AG08396 (cell line): ENCODE measurements at places on chromosomes 13 and 19.

GRCh38 chr19:2602391-2603181 lies 99.9 kb downstream of the GNG7 start:
- peak; percentile 82 for DNase-seq

DNA sequence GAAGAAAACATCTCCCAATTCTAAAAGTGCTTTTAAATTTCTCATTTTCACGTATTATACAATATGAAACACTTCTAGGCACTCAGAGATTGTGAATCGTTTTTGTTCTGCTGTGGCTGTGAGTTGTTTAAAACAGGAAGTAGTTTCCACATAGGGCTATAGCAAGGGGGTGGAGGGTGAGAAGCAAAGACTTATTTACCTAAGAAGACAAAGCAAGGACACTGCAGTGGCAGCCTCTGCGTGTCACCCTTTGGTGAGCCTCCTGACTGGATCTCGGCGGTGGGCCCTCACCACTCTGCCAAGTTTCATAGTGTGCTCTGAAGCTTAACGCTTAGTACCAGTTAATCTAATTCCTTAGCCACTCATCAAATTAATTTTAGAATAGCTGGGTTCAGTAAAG lies 56.8 kb downstream of the TNFSF13B start:
- no peak for DNase-seq

- no peak for DNase-seq
These were observed 26.0 kb downstream of the MED4 start for GRCh38 chr13:48068952-48069351.

- peak; percentile 65 for DNase-seq
These were observed 64.9 kb upstream of the HTR2A start for GRCh38 chr13:46961719-46962118.

GRCh38 chr13:107006661-107007060 lies 438.7 kb upstream of the ARGLU1 start:
- DNase-seq = no peak

DNA sequence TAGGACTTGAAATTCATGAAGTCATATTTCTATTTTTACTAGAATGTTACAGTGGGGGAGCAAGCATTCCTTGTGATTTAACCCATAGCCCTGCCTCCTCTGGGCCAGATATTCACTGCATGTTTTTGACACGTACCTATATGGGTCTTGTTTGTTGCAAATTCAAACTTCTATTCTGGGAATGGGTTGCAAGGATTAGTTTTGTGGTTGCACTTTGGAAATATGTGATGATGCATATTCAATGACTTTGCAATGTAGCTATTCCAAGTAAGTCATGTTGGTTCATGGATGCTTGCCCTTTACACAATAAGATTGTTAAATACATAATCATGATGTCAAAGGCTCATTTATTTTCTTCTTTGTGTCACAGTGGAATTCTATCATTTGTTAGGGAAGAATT lies 440.8 kb downstream of the TDRD3 start:
- no peak for DNase-seq

GRCh38 chr13:73991384-73991783 lies 142.8 kb downstream of the KLF12 start:
- no peak for DNase-seq

DNA sequence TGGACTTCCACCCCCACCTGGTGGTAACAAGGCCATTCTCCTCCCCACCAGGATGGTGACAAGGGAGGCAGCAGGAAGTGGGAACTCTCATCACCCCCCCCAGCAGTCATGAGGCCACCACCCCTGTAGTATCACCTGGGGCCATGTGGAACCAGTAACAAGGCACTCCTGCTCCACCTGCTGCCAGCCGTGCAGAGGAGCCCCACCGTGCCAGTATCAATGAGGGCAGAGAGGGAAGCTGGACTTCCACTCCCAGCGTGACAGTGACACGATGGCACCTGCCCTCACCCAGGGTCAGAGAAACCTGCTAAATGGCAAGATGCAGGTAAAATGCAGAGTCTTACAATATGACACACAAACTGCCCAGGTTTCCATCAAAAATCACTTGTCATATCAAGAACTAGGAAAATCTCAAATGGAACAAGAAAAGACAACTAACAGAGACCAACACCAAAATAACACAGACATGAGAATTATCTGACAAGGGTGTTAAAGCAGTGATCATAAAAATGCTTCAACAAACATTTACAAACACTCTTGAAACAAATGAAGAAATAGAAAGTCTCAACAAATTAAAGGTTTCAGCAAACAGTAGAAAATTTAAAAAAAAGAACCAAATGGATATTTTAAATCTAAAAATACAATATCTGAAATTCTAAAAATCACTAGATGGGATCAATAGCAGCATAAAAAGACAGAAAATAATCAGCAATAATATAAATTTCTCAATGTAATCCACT lies 9.1 kb upstream of the SPACA7 start:
- DNase-seq = no peak

DNA sequence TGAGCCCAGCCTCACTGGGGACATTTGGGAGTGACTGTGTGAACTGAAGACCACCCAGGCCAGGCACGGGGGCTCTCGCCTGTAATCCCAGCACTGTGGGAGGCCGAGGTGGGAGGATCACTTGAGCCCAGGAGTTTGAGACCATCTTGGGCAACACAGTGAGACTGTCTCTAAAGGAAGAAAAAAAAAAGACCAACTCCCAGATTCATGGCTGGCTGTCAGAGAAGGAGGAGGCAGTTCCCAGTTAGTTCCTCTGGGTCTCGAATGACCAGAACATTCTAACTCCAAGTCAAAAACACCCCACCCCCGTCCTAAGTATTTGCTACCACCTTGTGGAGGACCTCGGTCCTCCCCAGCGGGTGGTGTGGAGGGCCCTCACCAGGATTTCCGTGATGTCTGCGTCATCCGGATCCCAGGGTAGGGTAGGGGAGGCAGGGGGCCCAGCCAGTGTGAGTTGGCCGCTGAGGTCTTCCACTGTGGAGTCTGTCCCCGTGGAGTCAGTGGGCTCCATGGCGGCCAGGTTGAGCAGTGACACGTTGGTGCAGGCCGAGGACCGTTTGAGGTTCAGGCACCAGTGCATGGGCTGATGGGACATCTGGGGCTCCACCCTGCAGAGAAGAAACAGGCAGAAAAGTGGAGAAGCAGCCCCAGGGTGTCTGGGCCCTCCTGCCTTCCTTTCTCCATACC lies 1.3 kb downstream of the TSKS start:
- no peak for DNase-seq

DNA sequence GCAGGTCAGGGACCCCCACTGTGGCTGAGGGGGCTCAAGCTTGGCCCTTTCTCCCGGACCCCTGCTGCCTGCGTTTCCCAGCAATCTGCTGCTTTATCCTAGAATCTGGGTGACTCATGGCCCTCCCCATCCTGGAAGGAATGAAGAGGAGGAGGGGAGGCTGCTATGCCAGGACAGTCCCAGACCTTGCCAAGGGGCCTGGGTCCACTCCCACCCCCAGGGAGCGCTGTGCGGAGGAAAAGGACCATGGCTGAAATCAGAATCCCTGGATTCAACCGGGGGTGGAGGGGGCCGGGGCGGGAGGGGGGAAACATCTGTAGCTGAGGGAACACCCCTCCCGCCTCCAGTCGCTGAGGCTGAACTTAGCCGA lies 20.5 kb downstream of the ZNF114 start:
- DNase-seq = peak; percentile 56

DNA sequence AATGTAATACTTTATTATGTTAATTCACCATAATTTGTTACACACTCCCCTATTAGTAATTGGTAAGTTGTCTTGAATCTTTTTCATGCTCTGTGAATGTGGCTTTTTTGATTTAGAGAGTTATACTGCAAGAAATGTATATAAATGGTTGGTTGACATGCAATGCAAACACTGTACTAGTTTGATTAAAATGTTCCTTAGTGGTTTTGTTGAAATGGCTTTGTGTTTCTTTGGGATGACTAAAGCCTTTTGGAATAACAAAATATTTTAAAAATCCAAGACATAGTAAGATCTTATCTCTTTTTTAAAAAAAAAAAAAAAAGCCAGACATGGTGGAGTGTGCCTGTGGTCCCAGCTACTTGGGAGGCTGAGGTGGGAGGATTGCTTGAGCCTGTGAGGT lies 10.5 kb downstream of the LAMP1 start:
- DNase-seq = no peak

DNA sequence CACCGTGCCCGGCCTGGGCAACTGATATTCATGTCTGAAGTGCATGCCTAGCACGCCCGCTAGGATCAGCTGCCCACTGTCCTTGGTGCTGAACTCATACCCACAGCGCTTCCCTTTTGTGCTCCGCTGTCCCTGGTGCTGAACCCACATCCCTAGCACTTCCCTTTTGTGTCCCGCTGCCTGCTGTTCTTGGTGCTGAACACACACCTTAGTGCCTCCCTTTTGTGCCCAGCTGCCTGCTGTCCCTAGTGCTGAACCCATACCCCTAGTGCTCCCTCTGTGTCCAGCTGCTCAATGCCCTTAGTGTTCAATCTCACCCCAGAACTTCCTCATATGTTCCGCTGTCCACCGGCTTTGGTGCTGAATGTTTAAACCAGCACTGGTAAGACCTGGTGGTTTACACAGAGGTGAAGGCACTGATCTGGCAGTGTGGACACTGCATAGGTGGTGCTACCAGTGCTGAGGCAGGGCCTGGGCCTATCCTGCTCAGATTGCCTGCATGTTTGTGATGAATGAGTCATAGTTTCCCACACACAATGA lies 26.3 kb upstream of the SIGLEC11 start:
- DNase-seq = peak; percentile 78

DNA sequence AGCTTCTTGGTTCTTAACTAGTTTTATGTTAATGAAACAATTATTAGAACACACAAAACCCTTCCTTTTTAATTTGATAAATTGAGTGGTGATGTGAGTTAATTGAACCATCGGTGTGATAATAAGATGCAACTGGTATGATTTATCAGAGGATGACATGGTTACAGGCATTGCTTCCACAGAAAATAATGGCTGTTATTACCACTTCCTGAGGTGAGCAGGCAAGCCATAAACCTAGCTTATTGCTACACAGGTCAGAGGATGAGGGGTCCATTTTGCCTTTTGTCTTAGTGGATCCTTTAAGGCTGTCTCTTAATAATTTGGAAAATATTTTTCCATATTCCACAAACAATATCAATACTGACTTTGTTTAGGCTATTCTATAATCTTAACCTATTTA lies 226.6 kb upstream of the EDNRB start:
- DNase-seq = no peak

- DNase-seq = no peak
These were observed 8.1 kb downstream of the CARS2 start for GRCh38 chr13:110697842-110698241.

DNA sequence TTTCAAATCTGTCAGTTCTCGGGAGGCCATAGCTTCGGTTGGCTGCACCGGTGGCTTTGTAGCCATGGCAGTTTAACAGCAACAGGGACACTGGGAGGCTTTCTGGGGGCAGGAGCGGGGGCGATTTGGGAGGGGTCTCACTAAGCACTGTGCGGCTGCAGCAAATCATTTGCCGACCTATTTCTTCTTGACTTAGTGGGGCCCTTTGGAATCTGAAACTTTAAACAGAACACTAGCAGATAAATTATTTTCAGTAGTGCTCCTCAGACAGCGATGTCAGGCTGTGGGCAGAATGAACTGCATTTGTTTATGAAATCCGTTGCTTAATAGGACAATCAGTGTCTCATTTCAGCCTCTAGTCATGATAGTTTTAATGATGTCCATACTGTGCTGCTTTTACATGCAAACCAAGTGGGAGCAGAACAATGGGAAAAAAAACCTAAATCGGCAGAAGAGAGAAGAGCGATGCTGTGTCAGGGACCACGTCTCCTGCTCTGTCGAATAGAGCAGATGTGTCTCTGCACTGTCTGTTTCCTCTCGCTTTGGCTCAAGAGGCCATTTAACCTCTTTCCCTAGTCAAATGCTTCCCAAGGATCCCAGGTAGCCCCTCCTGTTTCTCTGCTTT lies 211.9 kb downstream of the OLFM4 start:
- DNase-seq = no peak

DNA sequence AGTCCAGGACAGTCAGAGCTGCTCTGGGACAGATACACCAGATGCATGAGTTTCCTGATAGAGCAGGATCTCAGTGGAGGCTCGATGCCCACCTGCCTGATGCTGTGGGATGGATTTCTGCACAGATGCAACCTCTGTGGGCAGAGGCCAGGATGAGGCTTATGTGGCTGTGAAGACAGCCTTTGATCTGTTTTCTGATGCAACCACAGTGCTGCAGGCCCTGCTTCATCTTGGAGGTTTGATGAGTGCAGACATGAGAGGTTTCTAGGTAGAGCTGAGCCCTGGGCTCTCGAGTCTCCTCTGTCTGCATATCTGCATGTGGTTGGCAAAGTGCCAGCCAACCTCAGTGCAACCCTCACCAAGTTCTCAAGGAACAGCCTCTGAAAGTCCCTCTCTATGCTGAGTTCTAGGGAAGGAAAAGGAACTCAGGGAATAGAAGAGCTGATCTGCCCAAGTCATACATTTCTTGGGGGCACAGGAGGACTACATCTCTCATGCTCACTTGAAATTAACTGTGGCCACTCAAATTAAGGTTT lies 23.1 kb upstream of the TSHZ3 start:
- no peak for DNase-seq

DNA sequence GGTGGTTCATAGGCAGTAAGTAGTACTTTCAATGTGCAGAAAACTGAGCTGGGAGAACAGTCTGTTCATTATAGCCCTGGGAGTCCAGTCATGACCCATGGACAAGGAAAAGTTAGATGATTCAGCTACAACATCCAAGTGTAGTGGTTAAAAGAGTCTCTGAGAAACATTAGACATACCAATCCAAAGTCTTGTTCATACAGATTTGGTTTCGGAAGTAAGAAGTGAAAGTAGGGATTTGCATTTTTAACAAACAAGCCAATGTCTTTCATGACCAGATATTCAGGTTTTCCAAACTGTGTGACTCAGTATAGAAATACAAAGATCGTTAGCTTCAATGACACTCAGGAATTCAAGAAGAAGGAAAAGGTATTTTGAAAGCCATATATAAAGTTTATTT lies 345.3 kb downstream of the SLITRK1 start:
- no peak for DNase-seq

GRCh38 chr19:43562698-43563241 lies 12.6 kb downstream of the XRCC1 start:
- peak; percentile 42 for DNase-seq

GRCh38 chr19:871446-872265 lies 12.2 kb downstream of the CFD start:
- peak; percentile 67 for DNase-seq

DNA sequence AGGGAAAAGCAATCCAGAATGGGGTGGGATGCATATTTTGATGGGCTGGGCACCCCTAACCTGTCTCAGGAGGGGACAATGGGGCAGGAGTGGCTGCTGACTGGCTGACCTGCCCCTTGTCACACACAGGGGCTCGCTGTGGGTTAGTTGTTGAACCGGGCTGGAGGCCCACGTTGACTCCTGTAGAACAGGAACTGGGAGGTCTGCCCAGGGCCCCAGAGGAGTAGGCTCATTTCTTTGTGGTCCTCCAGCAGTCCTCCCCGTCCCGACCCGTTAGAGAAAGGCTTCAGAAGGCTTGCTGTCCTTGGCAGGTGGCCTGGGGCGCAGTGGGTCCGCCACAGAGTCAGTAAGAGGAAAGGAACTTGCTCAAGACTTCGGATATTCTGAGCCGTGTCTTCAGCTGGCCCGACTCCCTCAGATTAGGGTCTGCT lies 70.1 kb downstream of the COL4A1 start:
- no peak for DNase-seq

- DNase-seq = no peak
These were observed 11.6 kb downstream of the SPATA13 start for GRCh38 chr13:24172071-24172470.

- DNase-seq = no peak
These were observed 15.1 kb downstream of the SMG9 start for GRCh38 chr19:43739439-43740235.

- no peak for DNase-seq
These were observed 531.8 kb downstream of the EFNB2 start for GRCh38 chr13:106003651-106004050.

GRCh38 chr13:42892760-42893159 lies 99.3 kb downstream of the EPSTI1 start:
- DNase-seq = no peak

GRCh38 chr13:47092202-47092601 lies 195.3 kb upstream of the HTR2A start:
- DNase-seq = no peak
